ENCODE measurements at places on chromosomes 7 and 10.

DNA sequence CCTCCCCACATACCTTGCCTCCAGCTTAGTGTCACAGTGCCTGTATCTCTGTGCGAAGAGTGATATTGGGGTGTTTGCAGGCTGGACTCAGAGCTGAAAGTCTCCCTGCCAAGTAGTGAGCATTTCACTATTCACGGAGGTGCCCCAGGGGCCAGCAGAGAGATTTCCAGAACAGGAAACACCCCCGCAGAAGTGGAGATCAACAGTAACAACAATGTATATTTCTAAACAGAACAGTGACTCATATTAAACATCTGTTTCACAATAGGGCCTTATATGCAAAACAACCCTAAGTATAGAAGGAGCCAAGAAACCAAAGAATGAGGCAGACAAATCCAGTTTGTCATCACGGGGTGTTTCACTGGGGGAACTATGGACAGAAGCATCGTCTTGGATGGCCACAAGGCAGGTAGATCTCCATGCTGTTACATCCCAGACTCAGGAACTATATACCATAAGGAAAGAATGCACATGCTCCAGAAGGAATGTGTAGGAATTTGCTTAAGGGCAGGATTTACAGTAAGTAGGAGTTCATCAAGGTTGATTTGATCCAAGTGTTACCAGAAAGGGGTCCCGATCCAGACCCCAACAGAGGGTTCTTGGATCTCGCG lies 29.3 kb upstream of the CCL24 start:
- DNase-seq = no peak

- DNase-seq = peak; percentile 14
Observed at GRCh38 chr7:140403878-140404564, at the start of gene RAB19. Gene RAB19 (plus strand): TSS chr7:140404058. CDS start chr7:140407647, 3,589 bp downstream.

DNA sequence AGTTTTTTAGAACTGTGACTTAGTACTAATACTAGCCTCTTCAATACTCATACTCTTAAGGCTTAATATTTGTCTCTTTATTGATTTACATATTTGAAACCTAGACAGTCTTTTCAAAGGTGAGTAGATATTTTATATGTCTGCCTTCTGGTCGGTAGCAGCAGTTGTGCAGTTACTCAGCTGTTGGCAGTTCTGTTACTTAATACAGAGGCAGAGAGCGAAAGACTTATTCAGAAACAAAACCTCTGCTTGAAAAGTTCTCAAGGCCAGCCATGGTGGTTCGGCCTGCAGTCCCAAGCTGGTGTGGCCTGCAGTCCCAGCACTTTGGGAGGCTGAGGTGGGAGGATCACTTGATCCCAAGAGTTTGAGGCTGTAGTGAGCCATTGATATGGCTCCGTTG lies 84.2 kb downstream of the AUTS2 start:
- no peak for DNase-seq

- DNase-seq = no peak
Observed at GRCh38 chr10:18402853-18403252, 248.5 kb downstream of the NSUN6 start.

GRCh38 chr10:4373098-4373497 lies 452.9 kb upstream of the AKR1E2 start:
- no peak for DNase-seq

- DNase-seq = no peak
Observed at GRCh38 chr7:108158776-108159175, 28.6 kb upstream of the LAMB4 start.

- no peak for DNase-seq
Observed at GRCh38 chr7:48710995-48711394, 213.4 kb upstream of the CDC14C start.

GRCh38 chr7:92595281-92595680 lies 5.1 kb upstream of the FAM133B start:
- no peak for DNase-seq

DNA sequence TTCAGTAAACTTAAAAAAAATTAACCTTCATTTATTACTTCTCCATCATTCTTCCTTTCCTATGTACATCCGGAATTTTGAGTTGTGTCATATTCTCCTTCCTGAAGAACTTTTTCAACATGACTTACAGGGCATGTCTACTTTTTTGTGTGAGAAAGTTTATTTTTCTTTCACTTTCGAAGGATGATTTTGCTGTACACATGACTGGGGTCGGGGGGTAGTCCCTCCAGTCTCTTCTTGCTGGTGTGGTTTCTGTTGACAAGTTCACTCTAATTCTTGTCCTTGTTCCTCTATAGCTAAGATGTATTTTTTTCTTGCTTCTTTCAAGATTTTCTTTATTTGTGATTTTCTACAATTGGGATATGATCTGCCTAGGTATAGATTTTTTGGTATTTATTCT lies 55.8 kb downstream of the INPP5A start:
- no peak for DNase-seq

DNA sequence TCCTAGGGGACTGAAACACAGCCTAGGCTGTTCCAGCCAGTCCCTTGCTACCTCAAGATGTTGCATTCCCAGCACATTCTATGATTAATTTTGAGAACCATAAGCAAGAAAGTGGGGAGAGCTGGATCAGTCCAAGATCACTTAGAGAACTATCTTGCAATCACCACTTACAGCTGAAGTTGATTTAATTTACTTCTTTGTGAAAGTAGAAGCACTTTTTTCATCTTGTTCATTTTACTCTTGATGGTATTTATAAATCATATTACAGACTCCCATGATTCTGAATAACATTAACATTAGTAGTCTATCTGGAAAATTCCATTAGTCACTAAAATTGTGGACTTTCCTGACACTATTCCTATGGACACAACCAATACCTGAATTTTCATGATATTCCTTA lies 118.5 kb downstream of the ETV1 start:
- DNase-seq = no peak

DNA sequence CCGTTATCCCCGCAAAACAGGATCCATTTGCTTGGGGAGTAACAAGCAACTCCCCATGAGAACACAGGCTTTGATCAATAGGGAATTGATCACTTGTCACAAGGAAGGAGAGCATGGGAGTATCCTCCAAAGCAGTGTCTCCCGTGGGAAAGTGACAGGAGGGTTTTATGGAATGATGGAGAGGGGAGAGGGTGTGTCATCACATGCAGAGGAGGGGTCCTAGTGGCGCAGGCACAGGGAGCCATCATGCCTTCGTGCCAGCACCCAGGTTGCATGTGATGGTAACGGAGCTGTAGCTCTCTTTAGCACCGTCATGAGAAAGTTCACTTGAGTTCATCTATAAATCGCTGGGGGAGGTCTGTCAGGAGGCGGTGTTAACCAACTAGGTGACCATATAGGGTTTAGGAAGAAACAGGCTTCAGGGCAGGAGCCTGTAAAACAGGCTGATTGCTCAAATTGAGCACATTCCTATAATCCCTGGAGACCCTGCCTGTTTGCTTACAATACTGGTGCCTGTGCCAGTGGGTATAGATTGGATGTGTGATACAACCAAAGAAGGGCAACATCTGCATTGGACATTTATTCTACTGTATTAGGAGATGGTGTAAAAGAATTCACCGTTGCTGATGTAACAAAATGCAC lies 428.5 kb downstream of the GALNT17 start:
- no peak for DNase-seq

- no peak for DNase-seq
Observed at GRCh38 chr10:32190890-32191491, 134.8 kb upstream of the KIF5B start.

DNA sequence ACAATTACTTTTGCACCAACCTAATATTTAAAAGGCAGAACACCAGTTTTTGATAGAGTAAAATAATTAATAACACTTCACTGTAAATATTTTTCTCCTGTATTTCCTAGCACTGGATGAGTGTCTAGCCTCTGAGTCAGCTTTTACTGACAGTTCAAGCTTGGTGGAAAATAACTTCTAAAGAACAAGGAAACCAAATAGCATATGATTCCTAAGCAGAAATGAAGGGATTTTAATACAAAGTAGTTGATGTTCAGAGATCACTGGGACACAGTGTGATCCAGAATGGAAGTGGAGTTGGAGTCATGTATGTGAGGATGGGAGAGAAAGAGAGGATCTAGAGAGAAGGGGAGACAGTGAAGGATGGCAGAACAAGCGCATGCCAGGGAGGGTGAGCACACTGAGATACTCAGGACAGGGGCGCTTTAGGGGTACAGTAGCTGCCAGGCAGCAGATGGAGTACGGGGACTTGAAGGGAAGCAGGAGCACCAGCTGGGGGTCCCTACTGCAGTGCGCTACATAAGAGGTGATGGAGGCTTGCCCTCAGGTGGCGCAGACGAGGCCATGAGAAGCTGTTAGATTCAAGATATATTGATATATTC lies 117.9 kb upstream of the KLF6 start:
- no peak for DNase-seq

DNA sequence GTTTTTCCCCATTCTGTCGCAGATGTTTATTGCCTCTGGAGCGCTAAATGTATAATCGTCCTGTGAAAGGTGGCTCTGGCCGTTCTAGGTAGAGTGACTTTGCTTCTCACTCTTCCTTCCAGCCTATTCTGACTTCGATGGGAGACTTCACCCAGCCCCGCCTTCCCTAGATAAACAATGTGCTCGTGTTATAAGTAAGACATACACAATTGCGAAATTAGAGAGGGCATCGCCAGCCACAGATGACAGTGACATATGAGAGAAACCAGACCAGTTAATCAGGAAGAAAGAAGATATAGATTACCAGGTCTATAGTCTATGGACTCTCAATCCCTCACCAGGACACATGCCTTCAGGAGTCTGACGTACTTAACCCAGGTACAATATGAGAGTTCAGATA lies 1050.5 kb upstream of the AUTS2 start:
- no peak for DNase-seq

DNA sequence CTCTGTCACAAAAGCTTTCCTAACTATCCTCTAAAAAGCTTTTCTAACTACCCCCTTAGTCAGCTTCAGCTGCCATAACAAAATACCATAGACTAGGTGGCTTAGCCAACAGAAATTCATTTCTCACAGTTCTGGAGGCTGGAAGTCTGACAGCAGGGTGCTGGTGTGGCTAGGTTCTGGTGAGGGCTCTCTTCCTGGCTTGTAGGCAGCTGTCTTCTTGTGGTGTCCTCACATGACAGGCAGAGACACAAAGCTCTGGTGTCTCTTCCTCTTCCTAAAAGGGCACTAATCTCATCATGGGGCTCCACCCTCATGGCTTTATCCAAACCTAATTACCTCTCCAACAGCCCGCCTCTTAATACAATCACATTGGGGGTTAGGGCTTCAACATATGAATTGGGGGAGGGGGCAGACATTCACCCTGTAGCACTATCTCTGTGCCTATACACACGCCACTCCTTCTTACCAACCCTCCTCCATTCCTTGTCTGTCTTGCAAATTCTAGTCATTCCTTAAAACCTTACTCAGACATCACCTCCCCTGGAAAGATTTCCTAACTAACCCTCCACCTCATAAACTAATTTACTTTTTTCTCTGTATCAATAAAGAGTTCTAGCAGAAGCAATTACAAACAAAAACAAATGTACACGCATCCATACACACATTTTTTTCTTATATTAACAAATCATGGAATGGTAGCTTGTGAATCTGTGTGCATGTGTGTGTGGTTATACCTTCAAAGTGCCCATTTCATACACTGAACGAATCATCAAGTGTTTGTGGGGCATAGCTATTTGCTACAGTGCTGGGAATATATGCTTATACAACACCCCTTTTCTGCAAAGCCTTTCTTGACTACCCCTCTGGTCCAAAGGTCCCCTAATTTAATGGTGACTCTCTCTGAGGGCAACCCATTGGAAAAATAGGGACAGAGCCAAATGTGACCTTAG lies 26.4 kb downstream of the RHOBTB1 start:
- DNase-seq = no peak

GRCh38 chr7:155168597-155169480 lies 98.7 kb downstream of the HTR5A start:
- no peak for DNase-seq

DNA sequence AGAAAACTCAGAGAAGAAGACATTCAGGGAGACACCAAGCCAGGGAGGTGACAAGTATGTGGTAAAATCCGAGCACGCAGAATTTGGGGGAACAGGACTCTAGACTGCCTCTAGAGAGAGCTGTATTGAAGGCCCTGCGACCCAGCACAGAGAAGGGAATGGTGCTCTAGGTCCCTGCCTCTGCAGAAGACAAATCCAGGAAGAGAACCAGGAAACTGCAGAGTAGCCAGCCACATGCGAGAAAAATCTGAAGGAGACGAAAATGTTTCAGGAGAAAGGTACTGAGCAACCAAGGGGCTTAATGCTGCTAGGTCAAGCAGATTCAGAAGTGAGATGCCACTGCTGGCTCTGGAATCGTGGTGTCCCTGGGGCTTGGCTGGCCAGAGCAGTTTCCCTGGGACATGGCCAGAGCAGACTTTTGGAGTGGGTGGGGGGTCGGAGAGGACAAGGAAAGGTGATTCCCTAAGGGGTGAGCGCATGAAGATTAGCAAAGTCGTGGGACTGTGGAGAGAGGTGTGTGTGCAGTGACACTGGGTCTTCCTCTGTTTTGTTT lies 158.0 kb upstream of the KLF6 start:
- no peak for DNase-seq

Measured in activated CD4-positive, CD25-positive, alpha-beta regulatory T cell (primary cell).